ENCODE measurements at places on chromosomes 11 and 22.

DNA sequence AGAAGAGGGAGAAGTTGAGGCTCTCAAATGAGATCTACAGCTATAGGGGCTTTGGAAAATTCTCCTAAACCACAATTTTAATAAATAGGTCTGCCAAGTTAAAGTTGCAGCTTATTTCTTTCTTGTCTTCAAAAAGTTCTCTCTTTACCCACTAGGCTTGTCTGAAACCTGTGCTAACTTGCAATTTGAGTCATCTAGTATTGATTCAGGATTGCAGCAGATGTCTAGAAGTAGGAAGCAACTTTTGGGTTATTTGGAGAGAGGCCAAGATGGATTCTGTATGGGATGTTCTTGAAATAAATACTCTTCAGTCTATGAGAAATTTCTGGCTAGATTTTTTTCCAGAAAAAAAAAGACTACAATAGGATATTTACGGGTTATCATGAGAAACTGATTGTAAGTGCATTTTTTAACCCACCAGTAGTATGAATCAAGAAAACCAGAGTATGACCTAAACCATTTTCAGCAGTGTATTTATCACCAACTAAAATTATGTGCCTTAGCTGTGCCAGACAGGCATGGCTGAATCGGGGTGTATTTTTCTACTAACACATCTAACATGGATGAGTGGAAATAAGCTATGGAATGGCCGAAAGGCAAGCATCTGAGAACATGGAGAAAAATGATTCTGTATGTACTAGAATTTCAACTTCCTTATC is 4.9 kb upstream of the RAB38 start:
- DNase-seq, result no peak

GRCh38 chr22:32536352-32536751 is 61.7 kb downstream of the FBXO7 start:
- DNase-seq, result no peak

DNA sequence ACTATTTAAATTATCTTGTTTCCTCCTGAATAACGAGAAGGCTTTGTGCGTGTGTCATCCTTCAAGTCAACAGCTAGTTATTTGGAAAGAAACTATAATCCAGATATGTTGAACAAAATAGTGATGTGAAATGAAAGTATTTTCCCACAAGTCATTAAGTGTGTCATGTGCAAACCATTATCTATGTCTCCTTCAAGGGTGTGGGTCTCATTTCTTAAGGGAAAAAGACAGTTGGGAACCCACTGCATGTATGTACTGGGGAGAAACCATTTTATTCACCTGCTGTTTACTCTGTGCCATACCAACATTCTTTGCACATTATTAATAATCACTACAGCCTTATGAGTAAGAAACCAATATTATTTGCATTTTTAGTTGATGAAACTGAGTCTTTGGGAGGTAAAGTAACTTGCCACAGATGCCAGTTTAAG is 145.3 kb upstream of the CTSC start:
- DNase-seq, result no peak

- DNase-seq, result no peak
These were observed 17.0 kb downstream of the DTX4 start for GRCh38 chr11:59188954-59189353.

- DNase-seq, result no peak
These were observed 12.8 kb downstream of the PNPLA5 start for GRCh38 chr22:43878831-43879550.

GRCh38 chr22:22891139-22891621 is 3.6 kb downstream of the IGLL5 start:
- no peak for DNase-seq

DNA sequence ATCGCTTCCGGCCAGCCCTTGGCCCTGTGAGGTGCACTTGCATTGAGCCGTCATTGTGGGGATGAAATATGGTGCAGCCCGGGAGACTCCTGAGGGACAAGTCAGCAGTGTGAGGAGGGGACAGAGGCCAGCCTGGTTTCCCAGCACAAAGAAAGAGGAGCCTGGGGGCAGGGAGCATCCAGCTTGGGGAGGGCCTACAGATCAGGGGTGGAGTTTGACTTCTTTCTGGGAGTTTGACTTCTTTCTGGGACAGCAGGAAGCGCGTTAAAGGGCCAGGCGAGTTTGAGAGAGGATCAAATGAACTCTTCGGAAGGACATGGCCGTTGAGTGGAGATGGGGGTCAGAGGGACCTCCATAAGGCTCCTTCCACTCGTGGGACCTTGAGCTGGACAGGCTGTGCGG is 91.9 kb downstream of the LRRC32 start:
- no peak for DNase-seq

- DNase-seq, result no peak
These were observed 10.6 kb upstream of the IFTAP start for GRCh38 chr11:36583667-36584066.

GRCh38 chr11:74950374-74950969 is 1.4 kb downstream of the SPCS2 start:
- no peak for DNase-seq

- DNase-seq, result peak; percentile 31
These were observed 577 bp downstream of the MRPL17 start for GRCh38 chr11:6682591-6682935.

- no peak for DNase-seq
These were observed 17.3 kb upstream of the PLET1 start for GRCh38 chr11:112277941-112278340.

- peak; percentile 21 for DNase-seq
These were observed 263.8 kb upstream of the NARS2 start for GRCh38 chr11:78838417-78838816.

DNA sequence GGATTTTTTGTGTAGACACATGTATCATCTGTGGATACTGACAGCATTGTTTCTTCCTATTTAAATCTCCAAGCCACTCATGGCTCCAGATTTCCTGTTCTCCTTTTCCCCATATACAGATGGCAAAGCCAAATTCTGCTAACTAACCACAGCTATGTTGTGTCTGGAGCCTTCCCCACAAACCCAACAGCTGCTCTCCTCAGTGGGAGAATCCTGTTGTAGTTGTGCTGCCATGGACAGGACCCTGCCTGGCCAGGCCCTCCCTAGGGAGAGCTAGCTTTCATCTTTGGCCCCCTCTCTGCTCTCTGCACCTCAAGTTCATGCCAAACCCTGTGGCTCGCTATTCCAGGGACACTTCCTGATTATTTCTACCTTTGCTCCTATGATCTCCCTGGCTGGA is 106.4 kb upstream of the CCDC90B start:
- DNase-seq, result no peak

DNA sequence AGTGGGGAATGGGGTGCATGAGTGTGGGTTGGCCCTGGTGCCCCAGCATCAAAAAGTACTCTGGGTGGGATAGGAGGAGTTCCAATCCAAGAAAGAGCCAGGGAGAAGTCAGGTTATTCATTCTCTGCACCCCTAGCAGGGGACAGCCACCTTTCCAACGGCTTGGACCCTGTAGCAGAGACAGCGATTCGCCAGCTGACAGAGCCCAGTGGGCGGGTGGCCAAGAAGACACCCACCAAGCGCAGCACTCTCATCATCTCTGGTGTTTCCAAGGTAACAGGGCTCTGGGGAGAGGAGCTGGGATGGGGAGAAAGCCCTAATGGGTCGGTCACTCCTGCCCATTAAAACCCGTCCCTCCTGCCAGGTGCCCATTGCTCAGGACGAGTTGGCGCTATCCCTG is 6.6 kb downstream of the C2CD2L start:
- DNase-seq, result no peak

GRCh38 chr11:70712471-70712870 is 314.1 kb downstream of the CTTN start:
- DNase-seq, result no peak

DNA sequence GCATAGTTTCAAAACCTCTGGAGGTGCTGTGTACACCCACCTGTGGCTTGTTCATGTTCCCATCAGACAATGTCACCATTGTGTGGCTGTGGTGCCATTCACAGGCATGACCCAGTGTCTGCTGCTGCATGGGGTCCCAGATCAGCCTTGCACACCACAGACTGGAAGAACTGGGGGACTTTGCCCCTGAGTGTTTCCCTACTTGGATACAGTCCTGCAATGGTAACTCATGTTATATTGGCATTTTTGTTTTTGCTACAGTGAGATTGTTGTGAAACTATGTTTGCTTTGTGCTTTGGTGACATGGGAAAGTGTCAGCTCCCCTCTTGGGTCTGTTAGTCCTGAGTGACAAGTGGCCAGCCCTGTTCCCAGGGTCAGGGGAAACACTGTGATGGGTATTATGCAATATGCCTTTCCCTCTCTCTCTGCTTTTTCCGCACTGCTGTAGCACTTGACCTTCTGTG is 108.8 kb downstream of the NAV2 start:
- DNase-seq, result peak; percentile 15

- DNase-seq, result peak; percentile 21
These were observed 624 bp downstream of the TMEM41B start for GRCh38 chr11:9313648-9314290.

- peak; percentile 2 for DNase-seq
These were observed 109.8 kb downstream of the PTPRJ start for GRCh38 chr11:48090174-48090573.

DNA sequence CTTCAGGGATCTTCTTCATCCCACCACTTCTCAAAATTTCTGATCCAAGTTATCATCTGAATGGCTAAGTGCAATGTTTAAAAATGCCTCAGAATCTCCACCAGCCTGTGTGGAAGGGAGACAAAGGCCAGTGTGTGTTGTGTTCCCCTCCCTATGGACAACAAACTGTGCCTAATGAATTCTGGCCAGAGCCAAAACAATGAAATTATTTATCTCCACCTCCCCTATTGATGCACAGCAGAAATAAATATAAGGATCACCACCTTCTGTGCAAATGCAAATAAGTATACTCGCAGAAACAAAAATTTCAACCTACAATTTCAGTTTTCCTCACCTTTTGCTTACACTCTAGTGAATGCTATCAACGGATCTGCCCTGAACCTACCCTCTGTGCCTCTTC is 75.8 kb downstream of the GAB2 start:
- DNase-seq, result no peak

GRCh38 chr22:50008151-50009040 is 4.2 kb downstream of the IL17REL start:
- DNase-seq, result peak; percentile 90

GRCh38 chr11:70711911-70712185 is 313.5 kb downstream of the CTTN start:
- DNase-seq, result no peak

- DNase-seq, result no peak
These were observed 1.7 kb upstream of the CD248 start for GRCh38 chr11:66318600-66318970.

DNA sequence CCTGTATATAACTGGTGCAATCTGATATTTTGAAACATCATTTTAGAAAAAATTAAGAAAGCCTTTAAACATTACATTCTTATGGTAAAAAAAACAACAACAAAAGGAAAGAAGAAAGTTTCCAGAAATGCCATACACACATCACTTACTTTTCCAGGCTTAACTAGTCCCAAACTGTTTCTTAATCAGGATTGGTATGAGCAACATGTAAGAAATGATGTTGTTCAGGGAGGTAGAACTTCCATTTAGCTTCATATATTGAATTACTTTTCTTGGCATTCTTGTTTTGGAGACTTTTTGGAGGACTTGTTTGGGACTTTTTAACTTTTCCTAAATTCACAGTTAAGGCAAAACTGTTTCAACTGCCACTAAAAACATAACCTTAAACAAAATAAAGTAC is 791.5 kb downstream of the METTL15 start:
- DNase-seq, result no peak

DNA sequence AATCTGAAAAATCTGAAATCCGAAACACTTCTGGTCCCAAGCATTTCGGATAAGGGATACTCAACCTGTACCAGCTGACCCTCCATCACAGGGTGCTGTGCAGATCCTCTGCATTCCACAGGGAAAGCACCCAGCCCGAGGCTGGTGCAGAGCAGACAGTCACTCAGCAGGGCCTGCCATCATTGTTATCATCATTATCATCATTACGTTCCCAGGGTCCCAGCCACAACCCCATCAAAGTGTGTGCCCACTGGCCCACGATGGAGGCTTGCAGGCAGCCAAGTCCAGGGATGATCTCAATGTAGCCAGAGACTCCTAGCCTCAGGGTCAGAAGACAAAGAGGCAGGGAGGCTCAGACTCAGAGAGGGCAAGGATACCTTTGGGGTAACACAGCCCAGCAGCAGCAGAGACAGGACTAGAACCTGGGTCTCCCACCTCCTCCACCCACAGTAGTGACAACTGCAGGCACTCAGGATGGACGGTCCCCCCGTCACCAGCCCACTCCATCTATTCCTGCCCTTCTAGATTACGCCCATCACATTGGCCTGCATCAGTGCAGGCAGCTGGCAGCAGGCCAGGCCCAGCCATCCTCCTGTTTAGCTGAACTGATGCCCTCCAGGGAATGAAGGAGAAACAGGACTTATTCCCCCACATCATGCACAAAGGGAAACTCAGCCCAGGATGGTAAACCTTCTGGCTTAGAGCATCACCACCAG is 10.3 kb downstream of the GAL3ST1 start:
- DNase-seq, result no peak

GRCh38 chr11:108895579-108896480 is 231.0 kb downstream of the DDX10 start:
- no peak for DNase-seq

- DNase-seq, result no peak
These were observed 55.7 kb upstream of the CLDN5 start for GRCh38 chr22:19579880-19580279.
